ENCODE measurements at places on chromosomes 4 and X.
A peak's percentile ranks its signal among the peaks of the same experiment; 100 is the strongest.

GRCh38 chr4:184745831-184746795 is 12.2 kb upstream of the CENPU start:
- DNase-seq: peak; percentile 26

DNA sequence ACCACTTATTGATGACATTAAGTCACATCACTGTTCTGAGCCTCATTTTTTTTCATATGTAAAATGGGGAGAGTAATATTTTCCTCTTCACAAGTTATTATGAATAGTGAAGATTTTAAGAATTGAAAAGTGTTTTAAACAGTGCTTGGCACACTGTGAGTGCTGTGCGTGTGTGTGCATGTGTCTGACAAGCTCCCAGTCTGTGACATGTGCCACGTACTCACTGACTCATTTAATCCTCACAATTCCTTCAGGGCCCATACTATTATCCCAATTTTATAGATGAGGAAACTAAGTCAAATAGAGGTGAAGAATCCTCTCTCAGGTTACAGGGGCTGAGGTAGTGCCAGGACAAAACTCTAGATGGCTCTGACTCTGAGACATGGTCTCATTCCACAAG is 114.1 kb upstream of the NWD2 start:
- no peak for DNase-seq

- no peak for DNase-seq
These were observed 160.3 kb upstream of the VEGFC start for GRCh38 chr4:176953021-176953420.

DNA sequence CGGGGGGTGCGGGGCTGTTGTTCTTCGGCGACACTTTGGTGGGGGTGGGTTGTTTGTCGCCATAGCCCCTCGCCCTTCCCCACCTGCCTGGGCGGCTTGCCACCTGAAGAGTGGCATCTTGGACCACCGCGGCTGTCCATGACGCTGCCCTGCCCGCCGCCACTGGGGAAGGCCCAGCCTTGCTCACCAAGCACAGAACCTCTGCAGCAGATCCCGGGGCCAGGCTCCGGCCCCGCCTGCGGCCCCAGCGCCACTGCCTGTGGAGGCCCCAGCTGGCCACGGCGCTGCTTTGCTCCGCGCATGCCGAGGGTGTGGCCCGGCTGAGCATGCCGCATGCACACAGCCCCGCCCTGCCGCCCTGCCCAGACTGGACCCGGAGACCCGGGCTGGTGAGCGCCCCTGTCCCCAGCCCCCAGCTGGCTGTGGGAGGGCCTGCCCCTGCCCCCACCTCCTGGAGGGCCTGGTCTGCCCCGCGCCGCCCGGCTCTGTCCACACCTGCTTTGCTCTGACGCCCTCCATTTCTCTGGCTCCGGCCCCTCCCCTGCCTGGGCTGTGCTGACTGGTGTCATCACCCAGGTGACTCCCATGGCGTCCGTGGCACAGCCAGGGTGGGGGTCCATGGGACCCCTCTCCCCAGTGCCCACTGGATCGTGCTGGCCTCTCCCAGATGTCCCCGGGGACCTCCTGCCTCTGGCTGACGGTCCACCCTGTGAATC is 5.3 kb downstream of the NAT8L start:
- no peak for DNase-seq

DNA sequence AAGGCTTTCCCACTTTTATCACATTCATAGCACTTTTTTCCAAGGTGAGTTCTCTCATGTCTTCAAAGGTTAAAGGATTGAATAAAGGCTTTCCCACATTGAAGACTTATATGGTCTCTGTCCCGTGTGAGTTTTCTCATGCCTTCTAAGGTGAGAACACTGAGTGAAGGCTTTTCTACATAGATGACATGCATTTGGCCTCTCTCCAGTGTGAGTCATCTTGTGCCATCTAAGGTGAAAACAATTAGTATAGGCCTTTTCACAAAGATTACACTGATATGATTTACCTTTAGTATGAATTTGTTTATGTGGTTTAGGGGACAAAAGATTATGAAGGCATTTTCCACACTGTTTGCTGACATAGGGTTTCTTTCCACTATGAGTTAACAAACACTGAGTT is 21.2 kb downstream of the USP17L30 start:
- DNase-seq: no peak

GRCh38 chrX:65607070-65607742 is 60.2 kb upstream of the MSN start:
- DNase-seq: no peak
